ENCODE measurements at places on chromosomes 3 and 15. TPM values are rescaled to one million over a fixed set of nuclear protein-coding genes. Genes with fewer than 3 reads are reported as not detected.
A peak's percentile ranks its signal among the peaks of the same experiment; 100 is the strongest.

PTX3 gene
- total RNA-seq, result 0.94 TPM

C3orf85 gene
- 174 TPM for total RNA-seq

GRCh38 chr3:102074946-102075345 lies 225.6 kb downstream of the NFKBIZ start:
- no peaks in the 10 kb centered on the region for H3K27me3 ChIP-seq
- no peaks in the 10 kb centered on the region for H3K36me3 ChIP-seq
- no peak for DNase-seq
- H3K4me3 ChIP-seq, result no peak overlapping the region
- no peaks in the 10 kb centered on the region for H3K4me1 ChIP-seq

- no peaks in the 10 kb centered on the region for H3K36me3 ChIP-seq
- no peaks in the 10 kb centered on the region for H3K4me1 ChIP-seq
- H3K27ac ChIP-seq, result no peak overlapping the region
- no peak for DNase-seq
- no peak overlapping the region for H3K4me3 ChIP-seq
- no peaks in the 10 kb centered on the region for H3K27me3 ChIP-seq
Measured at GRCh38 chr3:19898721-19899120, 35.3 kb downstream of the EFHB start.

DNA sequence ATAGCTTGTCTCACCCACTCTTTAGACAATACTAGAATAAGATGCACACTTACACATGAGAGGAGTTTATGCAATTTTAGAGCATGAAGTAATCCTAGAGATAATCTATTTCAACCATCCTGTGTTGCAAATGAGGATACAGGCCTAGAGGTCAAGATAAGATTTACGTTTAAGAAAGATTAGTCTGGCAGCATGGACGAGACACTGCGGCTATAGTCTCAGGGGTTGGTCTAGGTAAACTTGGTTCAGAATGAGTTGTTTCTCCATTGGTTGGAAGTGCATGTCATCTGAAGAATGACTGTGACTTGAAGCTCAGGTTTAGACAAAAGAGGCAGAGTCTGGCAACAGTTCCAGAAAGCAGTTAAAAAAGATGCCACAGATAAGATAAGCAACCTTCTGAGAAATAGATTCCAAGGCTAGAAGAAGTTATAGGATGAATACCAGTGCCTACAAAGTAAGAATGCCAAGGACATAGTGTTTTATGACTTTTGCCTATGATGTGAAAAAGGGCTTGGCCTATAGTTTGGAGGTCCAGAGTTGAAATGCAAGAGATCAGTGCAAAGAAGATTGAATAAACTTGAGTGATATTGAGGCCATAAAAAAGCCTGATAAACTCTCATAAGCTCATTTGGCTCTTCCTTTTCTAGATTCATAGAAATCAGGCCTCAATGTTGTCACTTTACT lies 631.0 kb downstream of the SQOR start:
- no peak overlapping the region for H3K4me3 ChIP-seq
- no peaks in the 10 kb centered on the region for H3K27me3 ChIP-seq
- no peaks in the 10 kb centered on the region for H3K36me3 ChIP-seq
- H3K4me1 ChIP-seq, result no peaks in the 10 kb centered on the region

DNA sequence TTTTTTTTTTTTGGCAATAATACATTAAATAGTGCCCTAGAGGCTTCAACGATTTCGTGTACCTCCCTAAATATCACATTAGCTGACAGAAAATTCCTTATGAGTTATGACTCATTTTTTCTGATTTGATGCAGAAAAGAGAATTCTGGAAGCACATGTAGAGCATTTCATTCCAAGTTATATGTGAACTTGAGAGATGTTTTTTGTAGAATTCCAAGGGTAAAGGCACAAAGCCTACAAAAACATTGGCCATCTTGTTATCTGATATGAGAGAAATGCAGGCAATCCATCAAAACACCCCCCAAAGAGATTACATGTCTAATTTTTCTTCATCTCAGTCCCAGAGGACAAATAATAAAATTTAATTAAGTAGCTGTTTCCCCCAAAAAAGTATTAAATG lies 6.7 kb upstream of the PFN2 start:
- no peaks in the 10 kb centered on the region for H3K4me1 ChIP-seq
- DNase-seq, result no peak
- H3K36me3 ChIP-seq, result no peaks in the 10 kb centered on the region

DNA sequence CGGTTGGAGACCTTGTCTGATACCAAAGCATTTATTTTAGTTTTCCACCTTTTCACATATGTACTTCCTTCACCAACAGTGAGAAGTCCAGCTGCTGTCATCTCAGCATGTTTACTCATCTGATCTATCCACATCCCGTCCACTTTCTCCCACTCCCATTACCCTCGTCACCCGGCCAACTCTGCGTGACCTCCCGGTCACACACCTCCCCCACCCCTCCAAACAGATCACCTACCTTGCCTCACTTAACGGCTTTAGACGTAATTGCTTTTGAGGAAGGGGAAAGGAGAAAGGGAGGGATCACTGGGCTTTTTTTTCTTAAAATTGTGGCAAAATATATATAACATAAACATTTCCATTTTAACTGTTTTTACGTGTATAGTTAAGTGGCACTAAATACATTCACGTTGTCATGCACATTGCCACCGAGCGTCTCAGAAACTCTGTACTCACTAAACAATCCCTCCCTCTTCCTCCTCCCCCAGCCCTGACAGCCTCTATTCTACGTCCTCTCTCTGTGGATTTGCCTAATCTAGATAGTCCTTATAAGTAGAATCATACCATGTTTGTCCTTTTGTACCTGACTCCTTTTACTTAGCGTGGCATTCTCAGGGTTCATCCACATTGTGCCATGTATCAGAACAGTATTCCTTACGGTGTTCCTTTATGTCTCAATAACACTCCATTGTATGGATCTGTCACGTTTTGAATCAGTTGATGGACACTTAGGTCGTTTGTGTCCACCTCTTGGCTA lies 67.2 kb downstream of the LMLN start:
- no peak overlapping the region for H3K4me3 ChIP-seq
- no peaks in the 10 kb centered on the region for H3K36me3 ChIP-seq
- DNase-seq, result no peak

GRCh38 chr3:129278966-129279906 lies 566 bp downstream of the HMCES start:
- no peaks in the 10 kb centered on the region for H3K36me3 ChIP-seq
- H3K27ac ChIP-seq, result peak overlapping the region; percentile 92
- no peak for DNase-seq
- no peaks in the 10 kb centered on the region for H3K4me1 ChIP-seq
- peak overlapping the region; percentile 76 for H3K4me3 ChIP-seq

- H3K27me3 ChIP-seq, result no peaks in the 10 kb centered on the region
- no peaks in the 10 kb centered on the region for H3K36me3 ChIP-seq
- H3K4me3 ChIP-seq, result no peak overlapping the region
Measured at GRCh38 chr3:122004991-122005565, 17.0 kb downstream of the ILDR1 start.

DNA sequence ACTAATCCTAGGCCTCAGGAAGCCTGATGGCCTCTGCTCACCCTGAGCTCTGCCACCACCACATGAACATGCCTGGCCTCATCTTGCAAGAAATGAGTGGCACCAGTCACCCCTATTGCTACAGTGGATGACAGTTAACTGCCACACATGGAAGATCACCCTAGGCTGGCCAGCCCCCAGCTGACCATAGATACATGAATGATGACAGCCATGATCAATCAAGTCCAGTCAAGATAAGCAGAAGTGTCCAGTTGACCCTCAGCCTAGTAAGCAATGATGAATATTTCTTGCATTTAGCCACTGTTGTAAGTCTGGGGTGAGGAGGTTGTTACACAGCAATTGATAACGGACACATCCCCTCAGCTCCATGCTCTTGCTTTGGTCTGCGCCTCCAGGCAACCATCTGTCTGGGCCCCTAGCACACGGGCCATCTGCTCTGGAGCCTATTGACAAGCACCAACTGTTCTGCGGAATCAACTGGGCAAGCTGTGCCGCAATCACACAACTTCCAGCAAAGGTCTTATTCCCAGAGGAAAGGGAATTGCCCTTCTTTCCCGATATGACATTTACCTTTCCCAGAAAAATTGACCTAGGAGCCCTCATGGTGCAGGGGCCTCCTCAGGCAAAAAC lies 2.2 kb upstream of the LYZL4 start:
- H3K4me3 ChIP-seq, result no peak overlapping the region
- no peak for DNase-seq
- no peak overlapping the region for H3K27ac ChIP-seq
- no peaks in the 10 kb centered on the region for H3K27me3 ChIP-seq
- no peaks in the 10 kb centered on the region for H3K36me3 ChIP-seq
- no peaks in the 10 kb centered on the region for H3K4me1 ChIP-seq

- no peaks in the 10 kb centered on the region for H3K36me3 ChIP-seq
- H3K27me3 ChIP-seq, result no peaks in the 10 kb centered on the region
- H3K4me3 ChIP-seq, result no peak overlapping the region
Measured at GRCh38 chr3:142281474-142281873, 56.1 kb upstream of the GK5 start.

GRCh38 chr3:128523591-128523990 lies 30.6 kb upstream of the GATA2 start:
- no peak overlapping the region for H3K27ac ChIP-seq
- H3K27me3 ChIP-seq, result no peaks in the 10 kb centered on the region
- DNase-seq, result no peak
- H3K36me3 ChIP-seq, result no peaks in the 10 kb centered on the region
- no peaks in the 10 kb centered on the region for H3K4me1 ChIP-seq

- H3K4me3 ChIP-seq, result no peak overlapping the region
- H3K27me3 ChIP-seq, result no peaks in the 10 kb centered on the region
- H3K27ac ChIP-seq, result no peak overlapping the region
Measured at GRCh38 chr3:116188231-116188785, 257.0 kb downstream of the LSAMP start.

DNA sequence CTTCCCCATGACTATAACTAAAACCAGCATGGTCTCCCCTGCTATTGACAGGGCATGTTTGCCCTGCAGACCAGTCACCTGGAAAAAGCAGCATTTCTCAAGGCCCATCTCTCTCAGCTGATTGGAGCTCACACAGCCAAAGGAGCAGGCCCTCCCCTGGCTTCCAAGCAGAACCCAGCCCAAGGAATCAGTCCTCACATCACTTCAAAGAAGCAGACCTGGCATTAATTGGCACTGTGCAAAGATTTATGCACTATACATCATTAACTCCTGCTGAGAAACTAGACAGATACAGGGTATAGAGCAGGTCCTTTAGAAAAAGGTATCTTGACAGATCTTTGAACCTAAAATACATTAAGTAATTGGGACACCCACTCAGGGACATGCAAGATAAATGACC lies 323.8 kb upstream of the PPP2R3A start:
- no peak overlapping the region for H3K27ac ChIP-seq
- no peak overlapping the region for H3K4me3 ChIP-seq
- no peak for DNase-seq
- H3K27me3 ChIP-seq, result no peaks in the 10 kb centered on the region
- H3K36me3 ChIP-seq, result no peaks in the 10 kb centered on the region

GRCh38 chr15:100026041-100026440 lies 292.8 kb upstream of the LYSMD4 start:
- no peaks in the 10 kb centered on the region for H3K4me1 ChIP-seq
- H3K36me3 ChIP-seq, result no peaks in the 10 kb centered on the region
- DNase-seq, result no peak

GRCh38 chr3:66098436-66098835 lies 59.7 kb upstream of the MAGI1 start:
- H3K27me3 ChIP-seq, result no peaks in the 10 kb centered on the region
- H3K4me3 ChIP-seq, result no peak overlapping the region
- H3K36me3 ChIP-seq, result no peaks in the 10 kb centered on the region
- no peak overlapping the region for H3K27ac ChIP-seq

GRCh38 chr3:197028728-197029510 lies 698 bp downstream of the MELTF start:
- H3K27me3 ChIP-seq, result no peaks in the 10 kb centered on the region
- no peaks in the 10 kb centered on the region for H3K36me3 ChIP-seq

Measured in Peyer's patch (tissue), 4 donors.